ENCODE measurements at places on chromosomes 16 and 17.

GRCh38 chr17:64216338-64217248 is 46.5 kb downstream of the TEX2 start:
- peak; percentile 86 for DNase-seq

- no peak for DNase-seq
These were observed 155.7 kb downstream of the CMIP start for GRCh38 chr16:81600275-81600674.

- DNase-seq = peak; percentile 2
These were observed 759.1 kb upstream of the RBFOX1 start for GRCh38 chr16:6573577-6573976.

- peak; percentile 71 for DNase-seq
These were observed 4.3 kb downstream of the POLG2 start for GRCh38 chr17:64492481-64493109.

- DNase-seq = no peak
These were observed 49.8 kb upstream of the ARHGAP44 start for GRCh38 chr17:12739500-12739899.
